ENCODE measurements at places on chromosomes 13 and 19.

- DNase-seq: no peak
These were observed 15.3 kb downstream of the ZNF486 start for GRCh38 chr19:20182222-20182785.

- DNase-seq: no peak
These were observed 75.4 kb upstream of the GPR183 start for GRCh38 chr13:99382428-99383133.

DNA sequence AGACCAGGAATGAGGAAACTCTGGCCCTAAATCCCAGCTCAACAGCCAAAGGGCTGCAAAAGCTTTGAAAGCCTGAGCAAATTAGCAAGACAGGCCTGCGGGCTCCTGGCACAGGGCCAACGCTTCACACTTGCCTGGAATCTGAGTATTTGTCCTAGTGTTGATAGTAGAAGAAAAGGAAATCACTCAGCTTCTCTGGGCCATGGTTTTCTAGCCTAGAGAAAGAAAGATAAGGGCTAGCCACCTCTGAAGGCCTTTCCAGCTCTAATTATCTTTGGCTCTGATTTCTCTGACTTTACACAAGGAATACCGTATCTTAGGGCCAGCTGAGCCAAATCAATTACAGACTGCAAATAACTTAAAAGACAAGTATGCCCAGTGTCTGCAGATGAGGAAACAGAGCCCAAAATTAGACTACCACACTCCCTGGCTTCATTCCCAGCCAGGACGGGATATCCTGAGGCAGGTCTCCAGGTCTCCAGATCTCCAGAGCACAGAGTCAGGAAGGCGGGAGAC lies 69.6 kb downstream of the STK24 start:
- no peak for DNase-seq

DNA sequence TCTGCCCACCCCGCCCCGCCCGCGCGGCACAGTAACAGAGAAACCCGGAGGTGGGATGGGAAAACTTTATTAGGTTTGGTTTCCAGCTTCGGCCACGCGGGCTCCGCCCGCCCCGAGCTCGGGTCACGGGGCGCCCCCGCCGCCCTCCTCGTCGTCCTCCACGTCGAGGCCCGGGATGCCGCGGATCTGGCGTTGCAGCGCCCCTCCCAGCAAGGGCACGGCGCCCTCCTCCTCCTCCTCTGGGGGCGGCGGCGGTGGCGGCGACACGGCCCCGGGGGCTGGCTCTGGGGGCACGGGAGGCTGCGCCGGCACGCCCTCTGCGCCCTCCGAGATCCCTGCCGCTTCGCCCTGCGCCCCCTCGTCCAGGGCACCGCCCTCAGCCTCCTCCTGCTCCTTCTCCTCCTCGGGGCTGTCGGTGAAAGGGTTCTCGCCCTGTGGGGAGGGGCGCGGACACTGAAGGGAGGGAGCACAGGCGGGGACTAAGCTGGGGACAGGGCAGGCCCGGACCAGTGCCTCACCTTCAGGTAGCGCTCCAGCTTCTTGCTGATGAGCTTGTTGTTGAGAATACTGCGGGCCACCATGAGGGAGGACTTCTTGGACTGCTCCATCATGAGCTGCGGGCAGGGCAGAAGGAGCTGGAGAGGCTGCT lies 536 bp upstream of the AKAP8 start:
- peak; percentile 55 for DNase-seq

DNA sequence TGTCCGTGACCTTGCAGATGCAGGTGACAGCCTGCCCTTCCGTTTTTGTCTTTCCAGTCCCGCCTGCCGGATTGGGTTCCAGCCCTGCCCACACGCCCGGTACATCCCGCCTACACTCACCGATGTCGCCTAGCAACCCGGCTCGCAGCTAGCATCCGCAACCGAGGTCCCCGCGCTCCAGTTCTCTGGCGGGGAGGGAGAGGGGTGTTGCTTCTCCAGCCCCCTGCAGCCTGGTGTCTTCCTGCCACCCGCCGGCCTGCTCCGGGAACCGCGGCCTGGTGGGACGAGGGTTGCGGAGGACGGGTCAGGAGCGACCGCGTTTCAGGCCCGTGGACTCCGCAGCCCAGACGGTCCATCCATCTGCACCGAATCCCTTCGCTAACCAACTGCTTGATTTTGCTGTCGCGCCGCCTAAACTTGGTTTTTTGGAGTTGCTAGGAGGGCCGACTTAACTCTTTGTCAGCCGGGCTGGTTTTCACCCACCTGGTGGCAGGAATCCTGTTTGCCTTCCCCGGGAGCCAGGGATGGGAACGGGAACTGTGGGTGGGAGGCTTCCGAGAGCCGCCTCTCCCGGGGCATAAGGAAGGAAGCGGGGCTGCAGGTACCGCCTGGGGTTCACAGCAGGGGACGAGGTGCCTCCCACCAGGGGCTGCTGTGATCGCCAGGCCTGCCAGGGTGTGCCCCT lies 15.4 kb upstream of the MATK start:
- peak; percentile 62 for DNase-seq

- DNase-seq: no peak
These were observed 32.4 kb downstream of the RHPN2 start for GRCh38 chr19:33032218-33032781.

- DNase-seq: no peak
These were observed 15.1 kb downstream of the MEF2B start for GRCh38 chr19:19154768-19155494.

- no peak for DNase-seq
These were observed 7.6 kb downstream of the KANK3 start for GRCh38 chr19:8335343-8336071.
